GM12892 (cell line): ENCODE measurements at places on chromosomes 2 and 18.

- no peak for DNase-seq
Observed at GRCh38 chr2:137938204-137938603, 26.1 kb upstream of the HNMT start.

- peak; percentile 18 for DNase-seq
Observed at GRCh38 chr18:56248610-56249235, 389.7 kb downstream of the TXNL1 start.

- DNase-seq: no peak
Observed at GRCh38 chr2:237291138-237291792, 122.7 kb downstream of the COL6A3 start.

DNA sequence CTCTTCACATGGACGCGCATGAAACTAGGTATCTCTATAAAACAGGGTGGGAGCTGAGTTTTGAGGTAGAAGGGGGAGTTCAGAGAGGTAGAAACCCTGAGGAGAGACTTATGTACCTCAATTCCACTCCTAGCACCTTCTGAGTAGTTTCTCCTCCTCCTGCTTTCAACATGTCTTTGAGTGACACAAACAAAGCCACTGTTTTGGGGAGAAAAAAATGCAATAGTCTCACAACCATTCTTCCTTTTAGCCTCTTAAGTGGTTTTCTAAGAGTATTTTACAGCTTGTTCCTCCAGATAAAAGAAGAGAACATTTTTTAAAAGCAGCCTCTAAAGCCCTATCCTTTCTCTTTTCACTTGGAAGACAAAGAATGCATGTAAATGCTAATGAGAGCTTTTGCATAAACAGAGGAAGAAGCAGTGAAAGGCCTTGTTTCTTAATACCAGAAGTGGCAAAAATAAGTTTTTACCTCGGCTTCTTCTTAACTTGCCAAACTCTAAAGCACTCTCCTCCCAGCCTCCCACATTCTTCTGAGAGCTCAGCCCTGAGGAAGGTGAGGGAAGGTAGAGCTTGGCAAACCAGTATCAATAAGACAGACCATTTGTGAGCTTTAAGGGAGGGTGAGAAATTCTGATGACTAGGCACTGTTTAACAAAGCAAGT, 1304.4 kb upstream of the ACVR2A start:
- no peak for DNase-seq

GRCh38 chr2:222733846-222734702, 62.6 kb downstream of the MOGAT1 start:
- no peak for DNase-seq

DNA sequence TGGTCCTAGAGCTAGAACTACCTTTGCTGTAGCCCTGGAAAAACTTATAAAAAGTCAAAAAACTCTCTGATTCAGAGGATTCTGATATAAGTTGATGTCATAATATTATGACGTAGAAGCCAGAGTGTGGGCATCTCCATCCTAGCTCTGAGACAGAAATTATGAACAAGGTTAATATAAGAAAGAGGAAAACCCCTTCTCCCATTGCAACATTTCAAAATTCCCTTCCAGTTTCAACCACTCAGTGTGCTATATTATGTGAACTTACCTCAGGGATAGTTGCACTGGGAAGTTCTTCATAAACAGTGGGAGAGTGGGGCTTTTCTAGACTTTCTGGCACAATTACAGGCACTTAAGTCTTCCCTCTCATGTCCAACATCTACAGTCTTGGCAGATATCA, 171.6 kb downstream of the PIK3C3 start:
- no peak for DNase-seq

DNA sequence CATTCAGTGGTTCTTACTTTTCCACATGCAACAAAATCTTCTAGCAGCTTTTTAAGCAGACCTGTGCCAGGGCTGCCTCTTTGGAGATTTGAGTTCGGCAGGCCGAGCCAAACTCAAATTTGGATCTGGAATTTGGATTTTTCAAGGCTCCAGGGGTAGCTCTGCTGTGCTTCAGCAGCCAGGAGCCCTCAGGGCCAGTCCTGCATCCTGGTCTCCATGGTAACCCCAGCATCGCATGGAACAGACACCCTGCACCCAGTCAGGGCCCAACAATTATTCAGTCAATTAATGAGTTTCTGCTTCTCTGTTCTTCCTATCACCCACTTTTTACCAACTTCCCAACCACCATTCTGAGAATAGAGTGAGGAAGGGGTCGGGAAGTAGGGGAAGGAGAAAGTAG, 30.0 kb downstream of the EN1 start:
- DNase-seq: no peak

DNA sequence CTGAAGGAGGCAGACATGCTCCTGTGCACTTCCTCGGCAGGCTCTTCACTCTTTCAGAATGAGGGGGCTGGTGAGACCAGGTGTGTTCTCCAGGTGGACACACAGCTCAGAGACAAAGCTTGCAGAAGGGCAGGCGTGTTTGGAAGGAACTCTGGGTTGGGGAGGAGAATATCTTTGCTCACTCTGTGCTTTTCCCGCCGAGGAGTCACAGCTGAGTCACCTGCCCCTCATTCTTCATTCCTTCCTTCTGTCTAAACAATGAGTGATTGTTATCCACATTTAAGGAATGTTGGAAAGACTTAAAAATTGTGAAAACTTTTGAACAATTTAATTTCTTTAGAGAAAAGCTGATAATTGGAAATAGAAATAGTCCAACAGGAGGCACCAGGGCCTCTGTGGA, 126.3 kb upstream of the TPO start:
- no peak for DNase-seq

GRCh38 chr2:34660741-34661140, 1061.6 kb upstream of the FAM98A start:
- no peak for DNase-seq

- no peak for DNase-seq
Observed at GRCh38 chr2:65831509-65831908, 399.1 kb upstream of the SPRED2 start.

- DNase-seq: no peak
Observed at GRCh38 chr2:241946306-241947003, 76.9 kb downstream of the RTP5 start.

GRCh38 chr2:45191976-45192375, 182.7 kb upstream of the SIX2 start:
- no peak for DNase-seq

DNA sequence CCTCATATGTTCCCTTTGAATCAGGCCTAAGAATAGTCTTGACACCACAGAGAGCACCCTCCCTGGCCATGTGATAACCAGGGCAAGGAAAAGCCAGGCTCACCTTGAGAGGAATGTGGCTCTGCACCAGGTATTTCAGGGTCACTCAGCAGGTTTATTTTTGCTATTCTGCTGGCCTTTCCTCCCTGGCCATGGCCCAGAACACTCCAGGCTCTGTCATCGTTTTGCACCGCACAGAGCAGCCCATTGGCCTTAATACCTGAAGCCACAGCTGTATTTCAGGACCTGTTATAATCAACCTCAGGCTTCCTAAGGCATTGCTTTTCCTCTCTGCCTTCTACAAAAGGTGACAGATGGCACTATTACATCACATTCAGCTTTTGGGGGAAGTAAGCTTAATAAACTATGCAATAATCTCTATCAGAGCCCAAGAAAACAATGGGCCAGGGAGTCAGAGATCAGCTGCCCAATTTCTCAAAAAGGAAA, 668.3 kb downstream of the IRS1 start:
- no peak for DNase-seq

GRCh38 chr18:7617738-7618422, 50.8 kb downstream of the PTPRM start:
- no peak for DNase-seq

DNA sequence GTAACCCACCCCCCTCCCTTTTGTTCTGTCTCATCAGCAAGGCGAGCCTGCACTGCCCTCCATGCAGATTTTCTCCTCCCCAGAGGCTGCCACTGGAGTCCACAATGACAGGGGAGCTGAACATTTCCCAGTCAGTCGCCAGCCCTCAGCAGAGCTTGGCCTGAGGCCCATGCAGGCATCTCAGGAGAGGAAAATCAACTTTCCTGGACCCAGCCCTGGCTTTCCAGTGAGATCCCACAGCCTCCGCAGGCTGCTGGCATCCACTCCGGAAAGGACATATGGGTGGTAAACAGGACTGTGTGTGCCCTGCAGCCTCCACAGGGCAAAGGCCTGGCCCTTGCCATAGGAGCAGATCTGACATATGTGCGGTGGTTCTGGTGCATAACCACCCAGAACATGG, 253.8 kb downstream of the TNS1 start:
- DNase-seq: no peak

GRCh38 chr2:42214669-42215068, 45.5 kb downstream of the EML4 start:
- no peak for DNase-seq

- no peak for DNase-seq
Observed at GRCh38 chr2:109170645-109171044, 41.6 kb downstream of the SH3RF3 start.

- DNase-seq: no peak
Observed at GRCh38 chr2:196153480-196153879, 17.9 kb downstream of the STK17B start.

- DNase-seq: no peak
Observed at GRCh38 chr2:145253492-145253891, 733.6 kb upstream of the ZEB2 start.

DNA sequence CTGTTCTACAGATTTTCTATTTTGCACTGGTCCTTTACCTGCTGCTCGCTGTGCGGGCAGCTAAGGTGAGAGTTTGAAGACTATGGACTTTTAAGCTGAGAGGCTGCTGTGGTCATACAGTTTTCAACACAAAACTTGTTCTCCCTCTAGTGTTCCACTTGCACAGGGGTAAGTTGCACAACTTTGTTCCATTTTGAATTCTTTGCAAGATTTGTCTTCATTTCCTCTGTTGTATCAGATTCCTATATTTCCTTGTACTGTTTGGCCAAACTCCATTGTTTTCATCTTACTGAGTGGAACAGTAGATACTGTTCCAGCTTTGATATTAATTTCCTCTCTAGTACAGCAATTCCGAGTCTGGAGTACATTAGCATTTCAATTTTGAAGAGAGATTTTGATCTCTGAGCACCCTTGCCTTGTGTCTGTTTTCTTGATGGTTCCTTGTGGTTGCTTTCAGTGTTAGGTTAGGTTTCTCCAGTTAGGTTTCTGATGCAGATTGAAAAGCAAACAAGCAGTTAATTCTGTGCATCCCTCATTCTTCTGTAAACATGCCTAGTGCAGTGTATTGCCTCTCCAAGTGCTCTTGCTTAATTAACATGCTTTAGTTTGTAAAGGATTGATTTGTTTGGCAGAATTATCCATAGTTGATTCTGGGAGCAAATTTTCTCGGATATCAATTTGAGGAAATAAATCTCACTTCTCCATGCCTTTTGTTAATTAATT, 188.8 kb downstream of the PTPRM start:
- DNase-seq: no peak

DNA sequence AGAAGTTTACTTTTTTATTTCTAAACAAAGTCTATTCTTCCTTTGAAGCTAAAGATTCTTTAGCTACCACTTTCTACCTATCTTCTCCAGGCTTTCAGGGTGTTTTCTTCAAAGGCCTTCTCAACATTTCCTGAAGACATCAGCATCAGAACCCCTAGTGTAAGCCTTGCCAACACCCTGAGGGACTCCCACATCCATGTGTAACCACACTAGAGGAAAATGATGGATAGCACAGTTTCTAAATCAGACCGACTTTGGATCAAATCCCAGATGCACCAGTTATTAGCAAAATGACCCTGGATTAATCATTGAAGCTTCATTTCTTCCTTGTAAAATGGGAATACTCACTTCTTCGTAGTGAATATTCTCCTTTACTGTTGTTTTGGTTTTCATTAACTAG, 4.7 kb upstream of the TTN start:
- no peak for DNase-seq

GRCh38 chr2:111704246-111704645, 179.7 kb downstream of the ANAPC1 start:
- no peak for DNase-seq

DNA sequence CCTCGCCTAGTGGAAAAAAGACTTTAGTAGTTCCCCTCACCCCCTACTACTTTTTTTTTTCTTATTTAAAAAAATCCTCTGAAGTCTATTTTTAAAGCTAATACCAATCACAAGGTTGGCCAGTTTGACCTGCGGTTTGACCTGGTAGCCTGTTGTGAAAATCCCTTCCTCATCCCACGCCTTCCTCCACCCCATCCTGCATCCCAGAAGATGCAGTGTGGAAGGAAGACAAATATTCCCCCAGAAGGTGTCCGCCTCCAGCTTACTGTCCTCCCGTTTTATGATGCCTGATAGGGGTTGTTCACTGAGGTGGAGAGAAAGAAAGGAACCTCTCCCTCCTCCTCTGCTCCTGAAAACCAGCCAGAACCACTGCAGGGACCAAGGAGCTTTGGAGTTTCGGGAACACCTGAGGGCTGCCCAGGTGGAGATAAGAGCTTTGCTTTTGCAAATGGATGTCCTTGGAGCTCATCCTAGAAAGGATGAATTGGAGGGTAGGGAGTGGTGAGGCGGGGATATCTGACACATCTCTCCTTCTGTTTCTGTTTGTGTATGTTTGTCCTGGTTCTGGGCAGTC, 909 bp downstream of the ATP6V1C2 start:
- no peak for DNase-seq

DNA sequence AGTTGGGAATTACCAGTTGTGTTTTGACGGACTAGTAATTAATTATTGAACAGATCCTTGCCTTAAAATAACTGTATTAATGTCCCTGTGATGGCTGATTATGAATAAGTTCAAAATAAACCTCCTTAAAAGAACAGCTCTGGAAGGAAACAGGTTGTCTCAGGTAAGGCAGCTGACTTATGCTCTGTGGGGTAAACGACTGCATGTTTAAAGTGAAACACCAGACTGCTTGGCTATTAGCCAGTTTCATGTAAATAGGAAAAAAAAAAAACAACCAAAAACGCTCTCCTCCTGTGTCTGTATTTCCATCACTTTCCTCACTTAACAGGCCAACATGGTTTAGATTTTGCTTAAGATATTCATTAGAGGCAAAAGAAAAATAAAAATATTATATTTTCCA, 243.6 kb downstream of the TMEM182 start:
- DNase-seq: no peak

DNA sequence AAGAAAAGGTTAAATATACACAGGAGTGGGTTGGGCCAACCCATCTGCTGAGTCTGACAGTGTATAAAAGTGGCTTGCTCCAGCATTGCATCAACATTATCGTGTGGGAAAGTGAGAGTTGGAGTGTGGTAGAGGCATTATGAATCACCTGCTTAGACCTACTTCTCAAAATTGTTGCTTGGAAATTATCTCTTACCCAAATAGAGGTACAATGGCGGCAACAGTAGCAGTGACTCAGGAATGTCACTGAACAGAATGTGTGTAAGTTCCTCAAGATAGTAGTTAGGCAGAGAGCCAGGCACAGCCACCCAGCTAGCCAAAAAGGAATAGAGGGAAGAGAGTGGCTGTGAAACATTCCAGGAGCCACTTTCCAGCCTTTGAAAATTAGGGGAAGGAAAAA, 616.0 kb downstream of the NUP35 start:
- DNase-seq: no peak
